ENCODE measurements at places on chromosomes 7 and 10.

GRCh38 chr10:112047674-112048073 lies 135.9 kb downstream of the GPAM start:
- no peak for DNase-seq

DNA sequence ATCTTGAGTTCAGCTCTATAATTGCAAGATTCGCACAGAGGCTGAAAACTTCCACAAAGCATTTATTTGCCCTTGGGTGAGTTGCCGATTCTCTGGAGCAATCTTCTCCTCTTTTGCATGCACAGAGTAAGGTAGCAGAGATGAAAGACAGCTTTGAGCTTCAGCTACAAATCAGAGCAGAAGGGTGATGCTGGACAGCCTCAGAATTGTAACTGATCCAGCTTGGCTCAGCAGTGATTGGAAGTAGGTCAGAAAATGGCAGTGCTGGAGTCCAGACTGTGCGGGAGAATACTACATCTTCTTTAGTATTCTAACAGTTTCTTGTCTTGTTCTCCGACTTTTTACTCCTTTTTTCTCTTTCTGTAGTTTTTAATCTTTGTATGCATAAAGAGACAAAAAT lies 55.4 kb upstream of the CDC14C start:
- no peak for DNase-seq

GRCh38 chr7:24572393-24572996 lies 757 bp upstream of the PALS2 start:
- DNase-seq: no peak

DNA sequence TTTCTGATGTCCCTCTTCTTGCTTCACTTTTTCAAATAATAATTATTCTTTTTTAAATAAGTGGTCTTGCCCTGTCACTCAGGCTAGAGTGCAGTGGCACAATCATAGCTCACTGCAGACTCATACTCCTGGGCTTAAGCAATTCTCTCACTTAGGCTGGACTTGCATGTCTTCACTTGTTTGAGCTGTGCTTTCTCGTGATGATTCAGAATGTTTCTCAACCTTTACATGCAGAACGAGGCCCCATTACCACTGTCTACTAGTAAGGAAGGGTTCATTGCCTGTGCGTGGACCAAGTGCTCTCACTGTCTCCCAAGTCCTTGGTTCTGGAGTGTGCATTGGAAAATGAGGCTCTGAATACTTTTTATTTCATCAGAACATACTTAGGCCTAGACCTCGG lies 468.6 kb upstream of the COBL start:
- DNase-seq: no peak

DNA sequence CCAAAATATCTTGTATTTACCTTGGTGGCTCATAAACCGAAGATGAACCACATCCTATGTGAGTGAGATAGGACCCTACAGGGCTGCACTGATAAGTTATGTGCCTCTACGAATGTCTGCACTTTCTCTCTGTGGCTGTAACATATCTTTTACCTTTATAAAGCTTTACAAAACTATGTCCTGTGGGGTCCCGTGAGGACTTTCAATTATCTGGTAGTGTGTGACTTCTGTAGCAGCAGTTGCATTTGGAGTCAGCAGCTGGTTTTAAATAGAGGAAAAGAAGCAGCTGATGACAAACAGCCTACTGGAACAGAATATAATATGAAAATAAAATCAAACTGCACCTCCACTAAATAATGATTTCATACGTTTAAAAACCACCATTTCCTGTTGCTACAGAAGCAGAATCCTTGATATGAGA lies 222.4 kb upstream of the GNAI1 start:
- no peak for DNase-seq

GRCh38 chr7:116188-116981 lies 76.0 kb upstream of the FAM20C start:
- no peak for DNase-seq

DNA sequence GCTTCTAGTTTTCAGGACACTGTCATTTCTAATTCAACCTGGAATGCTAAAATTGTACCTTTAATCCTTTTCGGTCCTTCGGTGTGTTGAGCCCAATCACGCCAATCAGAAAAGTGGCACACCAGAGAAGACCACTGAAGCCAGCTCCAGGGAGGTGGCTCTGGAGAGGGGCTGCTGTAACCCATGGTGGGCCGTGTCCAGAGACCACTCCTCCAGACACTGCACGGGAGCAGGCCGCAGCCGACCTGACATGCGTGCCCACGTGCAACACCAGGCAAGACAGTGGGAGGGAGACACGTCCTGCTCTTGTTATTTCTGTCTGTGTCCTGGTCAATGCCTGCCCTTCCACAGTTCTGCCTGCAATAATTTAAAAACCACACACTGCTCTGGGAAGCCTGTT lies 246.1 kb downstream of the ZMYND11 start:
- DNase-seq: no peak

DNA sequence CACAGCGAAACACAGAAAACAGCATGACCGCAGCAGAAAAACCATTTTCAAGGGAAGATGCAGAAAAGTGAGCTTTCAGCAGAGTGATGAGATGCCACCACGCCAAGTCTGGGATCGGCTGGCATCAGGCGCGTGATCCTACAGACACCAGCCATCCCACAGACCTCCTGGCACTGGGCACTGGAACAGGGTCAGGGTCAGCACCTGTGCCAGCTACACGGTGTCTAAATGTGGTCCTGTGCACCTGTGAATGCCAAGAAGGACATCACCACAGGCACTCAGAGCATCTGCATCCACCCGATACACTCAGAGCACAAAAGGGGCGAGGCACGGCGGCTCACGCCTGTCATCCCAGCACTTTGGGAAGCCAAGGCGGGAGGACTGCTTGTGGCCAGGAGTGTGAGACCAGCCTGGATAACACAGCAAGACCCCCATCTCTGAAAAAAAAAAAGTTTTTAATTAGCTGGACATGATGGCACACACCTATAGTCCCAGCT lies 31.5 kb downstream of the STK32C start:
- DNase-seq: no peak

DNA sequence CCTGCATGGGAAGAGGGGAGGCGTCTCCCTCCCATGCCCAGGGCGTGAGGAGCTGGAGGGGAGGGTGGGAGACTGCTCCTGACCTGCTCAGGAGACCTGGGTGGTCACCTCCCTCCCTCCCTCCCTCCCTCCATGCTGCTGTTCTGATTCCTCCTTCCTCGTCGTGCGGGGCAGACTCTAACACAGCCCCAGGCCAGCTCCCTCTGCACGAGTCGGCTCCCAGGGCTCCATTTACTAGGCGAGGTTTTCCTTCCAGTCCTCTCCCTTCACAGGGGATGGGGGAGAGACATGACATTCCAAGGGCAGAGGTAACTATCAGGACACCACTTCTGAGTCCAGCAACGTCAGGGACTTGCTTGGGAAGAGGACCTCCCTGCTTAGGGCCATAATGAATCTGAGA lies 23.6 kb downstream of the VIPR2 start:
- no peak for DNase-seq

GRCh38 chr10:1155791-1156615 lies 99.8 kb downstream of the WDR37 start:
- DNase-seq: no peak

- DNase-seq: no peak
Observed at GRCh38 chr10:33071857-33072256, 113.8 kb upstream of the ITGB1 start.
